ENCODE measurements at places on chromosomes 3 and 15.

- DNase-seq = no peak
These were observed 103.6 kb downstream of the DAPK2 start for GRCh38 chr15:63942486-63943365.

DNA sequence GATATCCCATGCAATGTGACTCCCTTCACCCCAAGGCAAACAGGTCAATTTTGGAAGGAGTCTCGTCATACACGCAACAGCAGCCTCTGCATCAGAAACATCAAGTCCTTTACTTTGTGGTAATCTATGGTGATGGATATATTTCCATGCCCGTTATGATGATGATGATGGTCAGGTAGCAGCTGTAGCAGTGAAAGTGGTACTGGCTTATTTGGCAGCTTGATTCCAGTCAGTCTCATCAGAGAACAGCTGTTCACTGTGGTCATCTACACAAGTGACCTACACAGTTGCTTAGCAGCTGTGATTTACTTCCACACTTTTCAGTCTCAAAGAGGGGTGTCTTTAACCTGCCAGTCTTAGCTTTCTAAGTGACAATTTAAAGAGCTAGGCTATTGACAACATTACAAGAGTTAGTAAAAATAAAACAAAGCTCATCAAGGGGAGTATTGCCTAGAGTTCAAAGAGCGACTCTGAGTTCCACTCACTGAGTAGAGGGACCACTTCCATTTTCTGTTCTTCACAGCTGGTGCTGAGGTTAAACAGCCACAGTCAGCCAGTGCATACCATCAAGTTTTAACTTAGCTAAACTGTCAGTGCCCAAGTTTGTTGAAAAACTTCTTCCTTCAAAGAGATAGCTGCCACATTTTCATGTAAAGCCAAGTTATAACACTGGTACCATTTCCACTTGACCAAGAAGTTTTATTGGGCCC lies 587.4 kb upstream of the KCNMB2 start:
- no peak for DNase-seq

DNA sequence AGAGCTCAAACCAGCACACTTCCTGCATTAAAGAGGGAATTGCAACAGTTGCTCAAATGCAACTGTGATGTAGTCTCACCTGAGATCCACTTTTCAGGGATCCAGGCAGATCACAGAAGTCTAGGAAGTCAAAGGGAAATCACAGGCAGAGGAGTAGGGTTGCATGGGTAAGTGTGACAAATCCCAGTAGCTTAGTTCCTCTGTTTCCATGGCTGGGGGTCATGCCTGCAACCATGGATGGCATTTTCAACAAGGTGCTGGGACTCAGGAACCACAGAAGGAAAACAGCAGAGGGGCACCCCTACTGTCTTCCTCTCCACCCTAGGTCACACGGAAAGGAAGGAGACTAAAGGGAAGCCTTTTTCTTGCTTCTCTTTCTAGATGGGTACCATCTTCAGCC lies 36.5 kb upstream of the ARNT2 start:
- DNase-seq = no peak

DNA sequence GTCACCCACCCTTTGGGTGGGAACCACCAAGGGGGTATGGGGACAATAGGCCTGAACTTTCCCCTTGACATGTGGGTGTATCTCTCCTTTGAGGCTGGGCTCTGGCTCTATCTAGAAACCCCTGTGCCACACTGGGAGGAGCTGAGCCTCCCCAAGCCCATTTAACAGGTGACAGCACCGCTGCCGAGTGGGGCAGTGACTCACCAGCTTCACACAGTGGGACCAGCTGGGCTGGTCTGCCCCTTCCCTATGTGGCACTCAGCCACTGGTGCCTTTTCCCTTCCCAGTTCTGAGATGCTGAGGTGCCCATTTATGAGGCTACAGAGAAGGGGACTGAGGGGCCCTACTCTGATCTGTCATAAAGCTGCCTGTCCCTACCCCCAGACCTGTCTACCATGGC lies 5.1 kb downstream of the PSTPIP1 start:
- no peak for DNase-seq

All from fibroblast of skin of left biceps (primary cell).